ENCODE measurements at places on chromosomes 2 and 18.

GRCh38 chr18:31631526-31631925 is 39.8 kb downstream of the TTR start:
- DNase-seq, result no peak

DNA sequence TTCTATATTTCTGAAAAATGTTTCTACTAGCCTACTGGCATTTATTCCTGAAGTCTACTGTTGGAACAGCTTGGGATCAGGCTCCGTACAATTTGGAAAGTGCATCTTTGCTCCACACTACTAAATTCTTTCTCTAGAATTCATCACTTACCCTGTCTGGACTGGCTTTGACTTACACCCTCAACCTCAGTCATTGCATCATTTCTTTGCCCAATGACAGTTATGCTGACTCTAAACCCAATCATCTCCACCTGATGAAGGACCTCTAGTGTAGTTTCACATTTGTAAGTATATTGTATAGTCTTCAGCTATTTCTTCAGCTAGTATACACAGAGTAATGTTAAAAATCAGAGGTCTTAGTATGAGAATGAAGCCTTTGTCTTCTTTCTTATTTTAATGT is 359.6 kb upstream of the MC4R start:
- no peak for DNase-seq

GRCh38 chr2:142748559-142749099 is 128.8 kb upstream of the KYNU start:
- no peak for DNase-seq

DNA sequence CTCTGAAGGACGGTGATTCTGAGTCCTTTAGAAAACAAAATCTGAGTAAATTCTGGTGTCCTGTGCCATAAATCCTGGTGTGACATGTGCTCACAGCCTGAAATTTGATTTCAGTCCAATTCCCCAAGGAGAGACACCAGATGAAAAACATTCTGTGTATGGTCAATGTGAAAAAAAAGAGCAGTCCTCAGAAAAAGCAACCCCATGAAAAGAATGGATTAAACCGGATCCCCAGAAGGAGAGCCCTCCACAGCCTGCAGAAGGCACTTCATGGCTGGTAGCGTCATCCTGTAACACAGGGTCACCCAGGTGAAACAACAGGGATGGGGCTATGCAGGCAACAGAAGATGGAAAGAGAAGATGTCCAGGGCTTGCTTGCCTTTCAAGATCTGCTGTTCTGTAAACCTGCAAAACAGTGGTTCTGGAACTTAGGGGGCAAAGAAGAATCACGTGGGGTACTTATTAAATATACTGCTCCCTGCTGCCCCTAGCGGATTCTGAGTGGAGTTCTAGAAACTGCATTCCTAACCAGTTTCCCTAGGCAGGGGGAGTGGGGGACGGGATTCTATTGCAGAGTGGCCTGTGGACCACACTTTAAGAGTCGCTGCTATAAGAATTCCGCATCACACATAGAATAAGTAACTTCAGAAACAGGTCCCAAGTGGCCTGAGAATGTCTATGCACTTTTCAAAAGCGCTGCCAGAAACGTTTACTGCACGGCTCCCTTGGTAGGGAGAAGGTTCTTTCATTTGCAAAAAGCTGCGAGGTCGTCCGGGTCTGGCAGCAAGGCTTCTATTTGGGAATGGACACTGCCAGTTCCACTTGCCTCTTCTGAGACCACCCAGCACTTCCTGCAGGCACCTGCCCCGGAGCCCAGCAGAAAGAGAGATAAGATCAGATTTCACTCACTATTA is 118.9 kb upstream of the ARL5A start:
- DNase-seq, result no peak

GRCh38 chr2:225276207-225276606 is 123.3 kb upstream of the NYAP2 start:
- DNase-seq, result no peak

DNA sequence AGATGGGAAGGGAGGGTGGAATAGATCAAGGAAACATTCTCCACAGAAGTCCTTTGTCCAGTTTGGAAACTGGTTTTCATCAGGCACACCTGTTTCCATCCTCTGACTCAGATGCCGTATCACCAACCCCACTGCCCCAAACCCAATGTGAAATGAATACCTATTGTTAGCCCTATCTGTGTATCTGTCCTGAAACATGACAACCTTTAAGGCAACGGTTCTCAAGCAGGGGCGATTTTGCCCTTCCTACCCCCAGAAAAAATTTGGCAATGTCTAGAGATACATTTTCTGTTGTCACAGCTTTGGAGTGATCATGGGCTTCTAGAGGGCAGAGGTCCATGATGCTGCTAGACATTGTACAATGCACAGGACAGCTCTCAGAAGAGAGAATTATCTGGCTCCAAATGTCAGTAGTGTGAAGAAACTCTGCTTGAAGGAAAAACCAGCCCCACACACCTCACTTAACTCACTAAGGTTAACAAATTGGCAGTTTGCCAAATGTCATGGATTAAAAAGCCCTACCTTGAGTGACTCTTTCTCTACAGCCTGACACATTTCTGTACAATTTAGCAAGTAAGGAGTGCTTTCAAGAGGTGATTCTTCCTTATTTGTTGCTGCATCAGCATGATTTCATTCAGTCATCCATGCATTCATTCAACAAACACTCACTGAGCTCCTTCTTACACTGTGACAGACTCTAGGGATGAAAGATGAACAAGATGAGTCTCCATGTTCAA is 3.4 kb downstream of the SCTR start:
- DNase-seq, result no peak

- no peak for DNase-seq
These were observed 142.9 kb downstream of the CCDC102B start for GRCh38 chr18:68940754-68941153.

DNA sequence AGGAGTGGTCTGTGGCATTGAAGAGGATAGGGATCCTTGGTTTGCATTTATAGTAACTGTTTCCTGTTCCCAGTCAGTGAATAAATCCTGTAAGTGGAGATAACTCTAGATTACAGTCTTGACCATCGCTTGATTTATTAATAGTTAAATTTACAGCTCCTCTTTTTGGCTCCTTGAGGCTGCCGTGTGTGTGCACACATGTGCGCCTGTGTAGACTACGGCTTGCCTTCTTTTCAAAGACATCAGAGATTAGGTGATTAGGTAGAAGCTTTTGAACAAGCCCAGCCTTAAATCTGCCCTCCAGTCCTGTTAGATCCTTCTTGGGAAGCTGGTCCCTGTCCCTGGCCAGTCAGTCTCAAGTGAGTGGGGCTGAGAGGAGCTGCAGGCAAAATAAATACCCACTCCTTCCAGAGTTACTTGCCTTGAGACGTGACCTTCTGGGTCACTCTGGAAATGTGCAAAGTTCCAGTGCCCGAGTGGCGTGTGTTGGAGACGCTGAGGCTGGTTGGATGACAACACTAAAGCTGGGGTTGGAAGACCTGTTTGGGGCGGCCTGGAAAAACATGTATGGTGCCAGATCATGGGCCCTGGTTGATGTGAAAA is 32.0 kb downstream of the TCF7L1 start:
- DNase-seq, result no peak

DNA sequence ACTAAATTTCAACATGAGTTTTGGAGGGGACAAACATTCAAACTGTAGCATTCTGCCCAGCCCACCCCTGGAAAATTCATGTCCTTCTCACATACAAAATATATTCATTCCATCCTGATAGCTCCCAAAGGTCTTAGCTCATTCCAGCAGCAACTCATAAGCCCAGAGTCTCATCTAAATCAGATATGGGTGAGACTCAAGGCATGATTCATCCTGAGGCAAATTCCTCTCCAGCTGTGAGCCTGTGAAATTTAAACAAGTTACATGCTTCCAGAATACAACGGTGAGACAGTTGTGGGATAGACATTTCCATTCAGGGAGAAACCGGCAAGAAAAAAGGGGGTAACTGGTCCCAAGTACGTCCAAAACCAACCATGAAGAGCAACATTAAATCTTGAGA is 43.5 kb upstream of the FAHD2A start:
- DNase-seq, result no peak

GRCh38 chr2:102508863-102509262 is 35.8 kb downstream of the SLC9A4 start:
- DNase-seq, result no peak

DNA sequence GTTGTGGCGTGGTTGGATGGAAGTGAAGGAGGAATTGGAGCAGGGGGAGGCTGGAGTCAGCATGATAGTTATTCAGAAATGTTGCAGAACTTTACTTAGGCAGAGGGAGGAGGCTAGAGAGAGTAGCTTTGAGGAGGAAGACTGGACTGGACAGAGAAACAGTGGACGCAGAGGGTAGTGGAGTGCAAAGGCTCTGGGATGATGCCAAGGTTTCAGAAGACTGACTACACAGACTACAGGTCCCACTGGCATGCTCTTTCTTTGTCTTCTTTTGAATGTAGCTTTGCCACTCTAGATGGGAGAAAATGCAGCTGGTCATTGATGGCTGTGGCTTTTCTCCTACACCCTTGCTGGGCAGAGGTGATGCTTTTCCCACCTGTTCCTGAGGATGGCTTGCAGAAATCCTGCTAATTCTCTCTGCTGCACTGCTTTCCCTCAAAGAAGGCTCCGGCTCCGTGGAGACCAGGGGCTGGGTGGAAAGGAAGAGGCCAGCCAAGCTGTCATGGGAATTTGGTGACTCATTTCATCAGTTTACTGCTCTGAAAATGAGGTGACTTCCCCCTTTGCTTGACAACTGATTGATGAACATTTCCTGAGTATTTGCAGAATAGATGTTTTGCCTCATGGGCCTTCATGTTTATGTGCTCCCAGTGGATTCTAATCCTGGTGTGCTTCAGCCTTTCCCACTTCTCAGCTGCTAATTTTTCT is 42.4 kb downstream of the MEIS1 start:
- no peak for DNase-seq

- DNase-seq, result no peak
These were observed 76.1 kb upstream of the SMAD2 start for GRCh38 chr18:48006415-48007175.

DNA sequence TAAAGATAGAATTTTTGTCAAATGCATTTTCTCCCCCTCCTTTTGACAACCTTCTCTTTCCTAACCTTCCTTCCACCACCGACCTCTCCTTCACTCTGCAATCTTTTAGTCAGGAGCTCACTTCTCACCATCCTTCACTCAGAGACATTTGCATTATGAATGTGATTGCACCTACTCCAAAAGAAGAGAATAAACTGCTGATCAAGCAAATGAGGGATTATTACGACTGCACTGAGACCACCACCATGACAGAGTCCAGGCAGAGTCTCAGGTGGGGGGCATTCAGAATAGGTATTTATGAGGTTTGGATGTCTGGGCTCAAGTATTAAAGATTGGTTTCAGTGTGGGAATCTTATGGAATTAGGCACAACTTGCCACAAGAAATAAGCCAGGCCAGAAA is 483.9 kb downstream of the PTH2R start:
- DNase-seq, result no peak

DNA sequence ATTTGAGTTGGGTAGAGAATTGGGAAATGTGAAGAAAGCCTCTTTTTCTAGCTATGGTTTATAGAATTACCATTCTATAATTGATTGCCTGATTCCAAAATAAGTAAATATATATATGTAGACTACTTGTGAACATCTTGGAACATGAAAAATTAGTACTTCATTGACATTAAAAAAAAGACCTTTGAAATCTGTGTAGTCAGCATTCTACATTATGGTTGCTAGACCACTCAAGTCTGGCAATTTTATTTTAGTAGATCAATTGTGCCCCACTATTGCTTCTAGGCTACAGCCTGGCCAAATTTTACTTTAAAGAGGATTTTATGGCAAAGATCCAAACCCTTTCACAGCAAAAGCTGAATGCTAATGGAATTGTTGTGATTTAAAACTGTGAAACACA is 279.8 kb downstream of the IKZF2 start:
- DNase-seq, result no peak

DNA sequence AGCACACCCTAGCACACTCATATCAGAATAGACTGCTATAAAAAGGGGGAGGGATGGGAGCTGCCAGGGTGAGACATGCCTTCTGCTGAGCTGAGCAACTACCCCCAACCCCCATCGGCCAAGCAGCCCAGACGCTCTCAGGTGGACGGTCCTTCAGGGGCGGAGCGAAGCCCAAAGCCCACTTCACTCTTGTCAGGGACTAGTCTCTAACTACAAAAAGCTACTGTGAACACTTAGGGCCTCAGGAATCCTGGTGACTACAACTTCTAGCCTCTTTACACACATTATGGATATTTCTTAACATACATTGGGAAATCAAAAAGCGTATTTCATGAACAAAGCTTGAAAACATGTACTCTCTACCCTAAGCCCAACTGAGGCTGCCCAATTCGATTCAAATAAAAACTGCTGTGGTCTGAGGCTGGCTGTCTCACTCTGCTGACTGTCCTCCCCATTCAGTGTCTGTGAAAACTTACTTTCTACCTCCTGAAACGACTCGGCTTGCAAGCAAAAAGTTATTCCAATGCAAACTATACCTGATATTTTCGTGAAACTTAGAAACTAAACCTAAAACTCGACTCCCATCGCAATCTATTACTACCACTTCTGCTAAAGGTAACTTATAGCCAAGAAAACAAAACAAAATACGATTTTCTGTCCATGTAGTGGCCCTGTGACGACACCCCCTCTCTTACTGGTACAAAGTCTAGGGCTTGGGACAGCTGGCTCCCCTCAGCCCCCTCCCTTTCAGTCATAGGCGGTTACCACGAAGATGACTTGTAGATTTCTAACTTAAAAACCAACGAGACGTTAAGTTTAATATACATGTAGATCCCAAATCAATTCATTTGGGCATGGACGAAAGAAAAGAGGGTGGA is 1.2 kb downstream of the SERTAD2 start:
- no peak for DNase-seq

DNA sequence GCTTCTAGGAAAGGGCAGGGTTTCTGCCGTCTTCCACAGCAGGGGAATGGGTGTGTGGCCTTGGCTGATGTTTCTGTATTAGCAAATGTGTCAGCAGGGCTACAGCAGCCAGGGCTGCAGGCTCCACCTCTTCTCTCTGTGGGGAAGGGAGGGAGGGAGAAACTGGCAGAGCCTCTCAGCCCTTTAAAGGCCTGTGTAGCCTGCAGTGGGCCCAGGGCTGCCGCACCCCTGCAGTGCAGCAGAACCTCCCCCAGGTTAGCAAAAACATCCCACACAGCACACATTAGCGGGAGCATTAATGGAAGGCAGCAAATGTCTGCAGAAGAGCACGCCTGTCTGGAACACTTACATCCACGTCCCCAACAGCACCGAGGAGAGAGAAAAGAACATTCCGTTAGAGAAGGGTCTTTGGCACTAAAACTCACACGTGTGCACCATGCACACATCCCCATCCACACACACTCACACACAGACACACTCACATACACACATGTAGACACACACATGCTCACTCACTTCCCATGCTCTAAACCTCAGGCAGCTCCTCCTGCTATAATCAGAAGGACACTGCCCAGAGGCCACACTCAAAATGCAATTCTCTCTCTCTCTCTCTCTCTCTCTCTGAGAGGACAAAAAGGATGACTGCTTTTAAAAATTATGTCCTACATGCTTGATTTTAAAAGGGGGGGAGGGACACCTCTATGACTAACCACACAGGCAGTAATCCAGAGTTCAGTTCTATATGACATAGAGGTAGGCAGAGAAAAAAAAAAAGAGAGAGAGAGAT is 24.1 kb downstream of the MRPL35 start:
- DNase-seq, result no peak

GRCh38 chr18:23539296-23539695 is 36.0 kb downstream of the RMC1 start:
- no peak for DNase-seq

- DNase-seq, result no peak
These were observed at the start of gene SP9 for GRCh38 chr2:174334781-174335251. Gene SP9, plus strand, starts transcription at chr2:174334954. Its CDS starts 139 bp downstream, at chr2:174335093.

Data from stimulated activated CD8-positive, alpha-beta memory T cell treated with anti-CD3 and anti-CD28 coated beads, Interleukin-12 subunit alpha, Interleukin-12 subunit beta, amount 100 ng/mL, for 1 hour (primary cell).